Activated B cell treated with CpG ODN at 0.5 μM for 24 hours (primary cell): ENCODE measurements at places on chromosomes 12 and 14.

- DNase-seq: no peak
These were observed 21.0 kb downstream of the CFL2 start for GRCh38 chr14:34693228-34693939.

GRCh38 chr14:105386581-105387529 is 11.5 kb upstream of the TEX22 start:
- no peak for DNase-seq

GRCh38 chr12:116861320-116861719 is 19.9 kb downstream of the HRK start:
- DNase-seq: peak; percentile 44

DNA sequence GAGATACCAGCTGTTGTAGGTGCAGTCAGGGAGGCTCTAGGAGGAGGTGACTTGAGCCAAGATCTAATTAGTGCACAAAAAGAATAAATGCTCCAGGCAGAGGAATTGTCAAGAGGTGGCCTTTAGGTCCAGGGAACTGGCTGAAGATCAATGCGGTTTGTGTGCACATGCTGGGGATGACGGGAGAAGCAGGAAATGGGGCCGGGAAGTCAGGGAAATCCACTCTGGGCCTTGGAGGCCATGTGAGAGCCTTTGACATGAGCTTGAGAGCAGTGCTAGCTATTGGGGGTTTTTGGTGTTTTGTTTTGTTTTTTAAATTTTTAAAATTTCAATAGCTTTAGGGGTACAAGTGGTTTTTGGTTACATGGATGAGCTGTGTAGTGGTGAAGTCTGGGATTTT is 67.4 kb downstream of the MVK start:
- no peak for DNase-seq

- no peak for DNase-seq
These were observed 352.2 kb downstream of the TMEM121 start for GRCh38 chr14:105878554-105878953.
